ENCODE measurements at places on chromosomes 3 and 15.

DNA sequence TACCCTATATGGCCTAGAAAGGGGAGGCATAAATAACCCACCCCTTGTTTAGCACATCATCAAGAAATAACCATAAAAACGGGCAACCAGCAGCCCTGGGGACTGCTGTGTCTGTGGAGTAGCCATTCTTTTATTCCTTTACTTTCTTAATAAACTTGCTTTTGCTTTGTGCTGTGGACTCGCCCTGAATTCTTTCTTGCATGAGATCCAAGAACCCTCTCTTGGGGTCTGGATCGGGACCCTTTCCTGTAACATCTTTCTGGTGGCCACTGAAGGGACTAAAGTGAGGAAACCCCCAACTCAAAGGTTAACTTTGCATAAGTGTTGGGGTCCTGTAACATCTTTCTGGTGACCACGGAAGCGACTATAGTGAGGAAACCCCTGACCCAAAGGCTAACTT lies 15.7 kb upstream of the HHATL start:
- no peak for DNase-seq

DNA sequence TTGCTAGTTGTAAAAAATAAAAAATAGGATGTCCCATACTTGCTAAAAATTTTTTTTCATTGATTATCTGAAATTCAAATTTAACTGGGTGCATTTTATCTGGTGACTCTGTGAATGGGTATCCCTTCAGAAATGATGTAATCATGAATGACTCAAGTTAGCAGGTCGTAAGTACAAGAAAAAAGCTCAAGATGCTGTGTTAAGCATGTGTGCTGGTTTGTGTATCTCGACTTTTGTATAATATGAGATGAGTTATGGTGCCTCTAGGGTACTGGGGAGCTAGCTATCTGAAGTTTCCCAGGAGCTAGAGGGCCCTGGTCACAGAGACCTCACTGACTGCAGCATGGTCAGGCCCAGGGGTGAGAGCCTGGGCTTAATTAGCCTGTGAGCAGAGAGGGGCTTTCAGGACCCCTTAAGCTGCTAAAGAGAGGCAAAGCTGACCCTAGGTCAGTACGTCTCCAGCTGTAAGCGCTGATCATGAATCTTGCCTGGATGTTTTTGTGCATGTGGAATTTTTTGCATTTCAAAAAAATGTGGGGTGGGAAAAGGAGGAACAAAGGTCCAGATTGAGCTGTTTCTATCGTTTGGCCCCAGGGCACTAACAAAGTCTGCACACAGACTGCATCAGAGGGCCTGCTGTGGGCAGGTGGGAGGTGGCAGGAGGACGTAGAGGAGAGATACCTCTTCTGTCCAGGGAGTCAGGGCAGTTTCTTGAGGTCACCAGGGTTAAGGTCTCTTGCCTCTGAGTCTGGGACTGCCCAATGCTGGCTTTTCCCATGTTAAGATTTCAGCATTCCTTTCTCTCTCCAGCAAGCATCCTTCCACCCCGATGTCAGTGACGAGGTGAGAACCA lies 233.2 kb upstream of the TPM1 start:
- DNase-seq = no peak

- DNase-seq = no peak
Measured at GRCh38 chr15:54803987-54804386, 392.8 kb downstream of the RSL24D1 start.

GRCh38 chr15:56211064-56211463 lies 32.6 kb downstream of the RFX7 start:
- DNase-seq = no peak

DNA sequence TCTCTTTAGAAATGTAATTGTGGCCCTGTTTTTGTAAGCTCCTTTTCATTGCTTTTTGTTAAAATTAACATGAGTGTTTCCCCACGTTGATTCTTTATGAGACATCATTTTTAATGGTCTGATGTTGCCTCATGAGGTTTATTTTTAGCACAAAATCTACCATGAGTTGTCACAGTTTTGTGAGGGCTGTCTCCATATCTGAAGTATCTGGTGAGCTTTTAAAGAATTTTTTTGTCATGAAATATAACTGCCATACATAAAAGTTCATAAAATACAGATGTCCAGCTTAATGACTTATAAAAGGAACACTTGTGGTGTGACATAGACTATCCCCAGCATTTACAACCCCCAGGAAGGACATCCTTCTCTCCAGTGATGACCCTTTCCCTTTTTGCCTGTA lies 34.3 kb upstream of the CEMIP start:
- no peak for DNase-seq

DNA sequence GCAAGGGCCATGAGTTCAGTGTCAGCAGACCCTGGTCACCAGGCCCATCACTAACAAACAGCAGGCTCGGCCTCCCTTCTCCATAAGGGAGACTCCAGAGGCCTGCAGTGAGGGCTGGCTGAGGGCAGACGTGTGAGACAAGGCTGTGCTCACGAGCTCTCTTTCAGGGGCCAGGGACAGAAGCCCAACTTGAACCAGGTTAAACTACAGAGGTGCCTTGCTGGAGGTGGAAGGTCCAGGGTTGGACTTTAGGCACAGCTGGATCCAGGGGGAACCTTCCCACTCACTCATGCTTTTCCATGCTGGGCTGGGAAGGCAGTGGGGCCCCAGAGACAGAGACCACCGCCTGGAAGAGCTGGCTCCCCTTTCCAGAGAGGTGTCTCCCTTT lies 19.0 kb downstream of the CFAP100 start:
- no peak for DNase-seq

DNA sequence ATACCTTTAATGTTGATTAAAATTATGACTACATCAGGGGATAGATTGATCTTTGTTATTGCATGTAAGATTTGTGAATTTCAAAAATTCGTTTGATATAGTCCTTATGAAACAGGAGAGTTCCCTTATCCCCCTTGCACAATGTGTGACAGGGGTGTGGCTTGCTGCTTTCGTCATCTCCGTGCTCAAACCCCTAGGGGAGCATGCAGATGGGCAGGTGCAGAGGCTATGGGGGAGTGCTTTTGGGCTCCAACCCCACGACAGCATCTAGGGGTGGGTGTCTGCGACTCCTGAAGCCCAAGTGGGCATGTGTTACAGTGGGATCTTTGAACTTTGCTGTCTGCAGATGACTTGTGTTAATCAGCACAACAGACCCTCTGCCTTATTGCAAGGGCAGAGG lies 360.1 kb upstream of the GOLIM4 start:
- no peak for DNase-seq

- DNase-seq = no peak
Measured at GRCh38 chr15:67144609-67145311, 79.4 kb downstream of the SMAD3 start.

DNA sequence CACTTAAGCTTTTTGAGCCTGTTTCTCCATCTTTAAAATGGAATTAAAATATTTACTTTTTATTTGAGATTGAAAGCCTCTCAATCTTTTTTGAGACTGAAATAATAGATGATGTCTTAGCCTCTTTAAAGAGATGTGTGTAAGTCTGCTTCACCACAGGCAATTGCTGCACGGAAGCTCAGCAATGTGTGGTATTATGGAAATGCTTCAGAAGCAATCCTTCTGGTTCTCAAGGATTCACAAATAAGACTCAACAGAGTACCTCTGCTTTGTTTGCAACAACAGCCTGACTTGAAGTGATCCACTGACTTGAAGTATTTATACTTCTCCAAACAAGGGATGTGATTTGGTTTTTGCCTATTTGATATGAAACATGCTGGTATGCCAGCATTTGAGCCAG lies 332.0 kb upstream of the RASGRP1 start:
- no peak for DNase-seq

GRCh38 chr3:126979046-126979628 lies 3.8 kb upstream of the PLXNA1 start:
- DNase-seq = no peak

DNA sequence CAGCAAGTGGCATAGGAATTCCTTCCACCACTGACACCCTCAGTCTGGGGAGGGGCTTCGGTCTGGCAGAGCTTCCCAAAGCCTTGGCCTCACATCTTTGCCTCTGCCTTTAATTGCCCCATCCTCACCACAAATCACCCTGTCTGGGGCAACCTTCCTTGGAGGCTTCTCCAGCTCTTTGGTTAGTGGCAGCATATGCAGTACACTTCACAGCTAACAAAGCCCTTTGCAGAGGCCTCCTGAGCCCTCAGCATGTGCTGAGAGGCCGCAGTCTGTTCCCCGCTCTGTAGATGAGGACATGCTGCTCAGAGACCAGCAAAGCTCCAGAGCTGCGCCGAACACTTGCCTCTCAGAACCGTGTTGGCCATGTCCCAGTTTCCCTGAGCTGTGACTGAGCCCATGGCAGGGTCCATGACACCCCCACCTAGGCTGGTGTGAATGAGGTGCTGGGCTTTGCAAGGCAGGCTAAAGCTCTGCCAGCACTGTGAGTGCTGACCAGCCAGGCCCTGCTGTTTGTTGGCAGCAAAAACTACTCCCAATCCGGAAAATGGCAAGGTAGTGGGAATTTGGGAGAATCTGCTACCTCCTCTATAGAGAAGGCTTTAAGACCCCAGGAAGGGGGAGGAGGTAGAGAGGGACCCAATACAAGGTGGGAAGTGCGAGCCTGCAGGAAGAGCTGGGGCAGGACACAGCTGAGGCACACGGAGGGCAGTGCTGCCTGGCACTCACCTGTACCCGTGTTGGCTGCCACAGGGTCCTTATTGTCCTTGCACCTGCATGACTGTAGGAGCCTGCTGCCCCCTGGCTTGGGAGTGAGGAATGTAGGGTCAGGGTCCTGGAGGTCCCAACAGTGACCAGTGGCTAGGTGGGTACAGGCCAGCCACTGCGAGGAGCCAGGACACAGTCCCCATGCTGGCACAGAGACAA lies 8.4 kb upstream of the KLF15 start:
- DNase-seq = no peak

- no peak for DNase-seq
Measured at GRCh38 chr3:110564674-110565073, 506.9 kb upstream of the NECTIN3 start.

DNA sequence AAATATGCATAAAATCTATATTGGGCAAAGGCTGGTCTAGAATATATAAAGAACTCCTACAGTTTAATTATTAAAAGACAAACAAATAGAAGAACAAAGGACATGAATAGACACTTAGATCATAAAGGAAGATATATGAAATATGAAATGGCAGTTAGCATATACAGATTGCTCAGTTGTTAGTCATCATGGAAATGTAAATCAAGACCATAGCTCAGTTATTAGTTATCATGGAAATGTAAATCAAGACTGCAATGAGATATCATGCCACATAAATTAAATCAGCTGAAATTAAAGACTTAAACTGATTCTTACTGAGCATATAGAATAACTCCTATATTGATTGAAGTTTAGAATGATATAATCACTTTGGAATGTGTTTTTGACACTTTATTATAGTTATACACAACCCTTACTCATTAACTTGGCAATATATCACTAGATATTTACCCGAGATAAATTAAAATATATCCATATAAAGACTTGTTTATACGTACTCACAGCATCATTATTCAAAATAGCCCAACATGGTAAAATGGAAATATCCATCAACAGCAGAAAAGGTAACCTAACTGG lies 45.2 kb upstream of the GOLGA8B start:
- DNase-seq = no peak

DNA sequence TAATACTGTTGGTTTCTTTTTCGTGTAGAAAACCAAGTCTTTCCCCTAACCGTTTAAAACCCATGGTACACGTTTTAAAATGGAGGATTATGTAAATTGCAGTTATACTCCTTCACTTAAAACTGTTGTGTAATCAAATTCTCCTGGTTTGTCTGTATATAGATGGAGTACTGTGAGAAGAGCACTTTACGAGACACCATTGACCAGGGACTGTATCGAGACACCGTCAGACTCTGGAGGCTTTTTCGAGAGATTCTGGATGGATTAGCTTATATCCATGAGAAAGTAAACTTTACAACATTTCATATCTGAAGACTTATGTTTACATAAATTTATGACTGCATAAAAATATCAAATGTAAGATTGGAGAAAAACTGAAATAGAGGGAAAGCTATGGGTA lies 51.2 kb downstream of the SRP14 start:
- no peak for DNase-seq

- no peak for DNase-seq
Measured at GRCh38 chr3:141650783-141651182, 87.3 kb upstream of the RNF7 start.

GRCh38 chr15:54033356-54033860 lies 55.2 kb downstream of the UNC13C start:
- DNase-seq = no peak

GRCh38 chr3:11660242-11660641 lies 16.5 kb upstream of the VGLL4 start:
- DNase-seq = no peak

Measured in stimulated activated CD8-positive, alpha-beta memory T cell treated with anti-CD3 and anti-CD28 coated beads, Interleukin-4, amount 100 ng/mL, for 4 hours (primary cell).